ENCODE measurements at places on chromosomes 4 and X. TPM values are rescaled to one million over a fixed set of nuclear protein-coding genes. Genes with fewer than 3 reads are reported as not detected.

DNA sequence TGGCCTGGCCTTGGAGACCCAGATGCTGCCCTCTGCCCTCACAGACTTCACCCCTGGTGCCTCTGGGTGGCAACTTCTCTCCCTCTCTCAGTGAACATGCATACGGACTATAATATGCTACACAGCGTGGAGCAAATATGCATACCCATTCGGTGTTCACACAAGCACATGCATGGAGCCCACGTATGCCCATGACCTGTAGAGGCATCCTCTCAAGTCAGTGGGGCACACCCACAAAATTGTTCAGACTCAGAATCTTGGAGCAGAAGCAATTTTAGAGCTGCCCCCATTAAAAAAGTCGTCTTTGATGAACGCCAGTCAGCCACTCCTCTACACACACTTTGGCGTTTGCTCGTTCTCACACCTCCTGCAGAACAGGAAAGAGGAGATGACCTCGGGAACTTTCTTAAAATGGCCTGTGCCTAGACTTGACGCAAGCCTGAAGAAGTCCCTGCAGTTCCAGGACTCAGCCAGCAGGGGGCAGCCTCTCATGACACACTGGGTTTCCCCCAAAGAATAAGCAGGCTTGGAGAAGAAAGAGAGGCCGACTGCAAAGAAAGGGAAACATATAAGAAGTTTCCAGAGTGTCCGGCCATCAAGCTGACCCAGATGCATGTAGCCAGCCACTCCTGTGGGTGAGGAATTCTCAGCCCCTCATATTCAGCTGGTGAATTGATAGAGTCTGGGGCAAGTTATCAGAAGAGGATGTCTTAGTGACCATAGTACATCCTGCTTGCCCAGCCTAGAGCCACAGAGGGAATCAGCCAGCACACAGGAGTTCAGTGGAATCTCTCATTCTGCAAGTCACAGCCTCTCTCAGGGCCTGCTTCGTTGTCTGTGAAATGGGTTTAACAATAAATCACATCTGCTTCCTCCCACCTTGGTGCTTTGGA, 17.3 kb downstream of the APLN start:
- no peaks in the 10 kb centered on the region for H3K27me3 ChIP-seq
- H3K27ac ChIP-seq: no peak overlapping the region
- H3K4me1 ChIP-seq: no peaks in the 10 kb centered on the region
- H3K4me3 ChIP-seq: no peak overlapping the region

The EDNRA gene
- 3.4 TPM for total RNA-seq

GRCh38 chrX:136546371-136546781, 14.4 kb downstream of the VGLL1 start:
- no peaks in the 10 kb centered on the region for H3K4me1 ChIP-seq
- H3K27ac ChIP-seq: no peak overlapping the region
- H3K36me3 ChIP-seq: no peaks in the 10 kb centered on the region

The SSX2B gene
- not detected for total RNA-seq

DNA sequence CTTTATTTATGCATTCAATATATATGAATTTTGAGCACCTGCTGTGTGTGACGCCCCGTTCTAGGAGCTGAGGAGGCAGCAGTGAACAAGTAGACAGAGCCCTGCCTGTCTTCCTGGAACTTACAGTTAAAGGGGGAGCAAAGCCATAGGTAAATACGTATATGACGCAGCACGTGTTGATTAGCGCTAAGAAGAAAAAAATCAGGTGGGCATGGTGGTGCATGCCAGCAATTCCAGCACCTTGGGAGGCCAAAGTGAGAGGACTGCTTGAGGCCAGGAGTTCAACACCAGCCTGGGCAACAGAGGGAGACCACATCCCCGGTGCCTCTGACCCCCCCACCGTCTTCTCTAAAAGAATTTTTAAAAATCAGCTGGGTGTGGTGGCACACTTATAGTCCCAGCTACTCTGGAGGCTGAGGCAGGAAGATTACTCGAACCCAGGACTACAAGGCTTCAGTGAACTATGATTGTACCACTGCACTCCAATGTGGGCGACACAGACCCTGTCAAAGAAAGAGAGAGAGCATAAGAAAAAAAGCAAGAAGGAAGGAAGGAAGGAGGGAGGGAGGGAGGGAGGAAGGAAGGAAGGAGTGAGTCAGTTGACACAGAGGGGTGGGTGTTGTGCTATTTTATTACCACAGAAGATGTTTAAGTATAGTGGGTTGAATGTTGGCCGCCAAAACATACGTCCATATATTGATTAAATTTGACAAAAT, 5.4 kb upstream of the KIAA0232 start:
- H3K4me3 ChIP-seq: no peak overlapping the region
- H3K4me1 ChIP-seq: peaks cover 17% of the 10 kb centered on the region
- no peak overlapping the region for H3K27ac ChIP-seq
- H3K36me3 ChIP-seq: no peaks in the 10 kb centered on the region
- H3K27me3 ChIP-seq: peaks cover 13% of the 10 kb centered on the region
- DNase-seq: no peak

DNA sequence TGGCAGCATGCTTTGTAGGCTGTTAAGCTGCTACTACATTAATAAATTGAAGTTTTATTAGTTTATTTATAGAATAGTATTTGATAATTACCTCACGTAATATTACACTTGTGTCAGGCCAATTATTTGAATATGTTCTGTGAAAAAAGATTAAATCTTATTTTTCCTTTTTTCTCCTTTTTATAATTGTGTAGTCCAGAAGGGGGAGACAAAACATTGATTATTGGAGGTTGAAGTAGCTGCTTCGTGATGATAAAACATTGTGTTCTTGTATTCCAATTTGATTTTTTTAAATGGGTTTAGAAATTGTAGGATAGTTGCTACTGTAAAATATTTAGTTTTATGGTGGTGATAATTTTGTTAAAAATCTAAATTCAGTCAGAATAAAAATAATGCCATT, 85.7 kb downstream of the DIAPH2 start:
- H3K36me3 ChIP-seq: no peaks in the 10 kb centered on the region
- no peaks in the 10 kb centered on the region for H3K4me1 ChIP-seq
- no peaks in the 10 kb centered on the region for H3K27me3 ChIP-seq
- H3K4me3 ChIP-seq: no peak overlapping the region

GRCh38 chr4:160450876-160451275, 1348.0 kb downstream of the RAPGEF2 start:
- no peaks in the 10 kb centered on the region for H3K36me3 ChIP-seq
- H3K27ac ChIP-seq: no peak overlapping the region
- H3K4me3 ChIP-seq: no peak overlapping the region
- no peaks in the 10 kb centered on the region for H3K27me3 ChIP-seq

The FAM9B gene
- total RNA-seq: not detected

DNA sequence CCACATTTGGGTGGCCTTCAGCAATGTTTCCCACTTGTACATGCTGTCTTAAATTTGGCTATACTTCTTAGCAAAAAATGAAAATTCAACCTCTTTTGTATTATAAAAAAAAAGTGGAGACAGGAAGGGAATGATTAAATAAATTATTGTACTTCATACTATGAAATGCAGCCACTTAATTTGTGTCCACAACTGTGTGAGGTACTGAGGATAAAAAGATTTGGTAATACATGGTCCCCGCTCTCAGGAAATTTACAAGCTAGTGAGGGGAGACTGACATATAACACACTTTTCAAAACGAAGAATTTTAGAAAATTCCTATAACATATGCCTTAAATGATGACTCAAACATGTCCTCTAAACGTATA, 105.0 kb downstream of the HNRNPD start:
- no peaks in the 10 kb centered on the region for H3K36me3 ChIP-seq
- no peaks in the 10 kb centered on the region for H3K27me3 ChIP-seq
- DNase-seq: no peak

The DNASE1L1 gene
- 14.2 TPM for total RNA-seq

- no peaks in the 10 kb centered on the region for H3K27me3 ChIP-seq
- H3K36me3 ChIP-seq: no peaks in the 10 kb centered on the region
- no peak overlapping the region for H3K27ac ChIP-seq
- no peak overlapping the region for H3K4me3 ChIP-seq
- H3K4me1 ChIP-seq: peaks cover 10% of the 10 kb centered on the region
Measured at GRCh38 chr4:36872679-36873078, 371.9 kb upstream of the NWD2 start.

DNA sequence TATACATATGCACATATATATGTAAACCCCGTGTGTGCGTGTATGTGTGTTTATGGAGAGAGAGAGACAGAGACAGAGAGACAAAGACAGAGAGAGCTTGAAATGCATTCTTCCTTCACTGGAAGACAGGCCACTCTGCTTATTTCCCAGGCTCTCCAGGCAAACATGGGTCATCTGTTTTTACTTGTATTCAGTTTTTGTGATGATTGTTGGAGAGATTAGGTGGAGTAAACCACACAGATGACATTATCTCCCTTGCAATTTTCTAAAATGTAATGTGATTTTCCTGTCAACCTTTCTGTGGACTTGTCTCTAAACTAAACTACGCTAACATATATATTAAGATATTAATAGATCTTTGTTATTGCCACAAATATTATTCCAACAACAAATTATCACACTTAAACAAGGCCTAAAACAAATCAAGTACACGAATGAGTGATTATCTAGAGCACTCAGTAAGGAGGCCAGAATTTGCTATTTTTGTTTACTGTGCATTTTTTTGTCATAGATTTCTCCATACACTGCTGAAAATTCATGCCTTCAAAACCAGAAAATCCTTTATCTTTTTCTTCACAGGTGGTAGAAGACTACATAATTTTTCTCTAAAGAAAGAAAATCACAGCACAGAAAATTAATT, 251.8 kb upstream of the SLIT2 start:
- H3K4me3 ChIP-seq: no peak overlapping the region
- H3K27me3 ChIP-seq: no peaks in the 10 kb centered on the region
- no peaks in the 10 kb centered on the region for H3K36me3 ChIP-seq
- DNase-seq: no peak
- no peaks in the 10 kb centered on the region for H3K4me1 ChIP-seq

- H3K4me3 ChIP-seq: no peak overlapping the region
- H3K27me3 ChIP-seq: no peaks in the 10 kb centered on the region
- H3K4me1 ChIP-seq: no peaks in the 10 kb centered on the region
- DNase-seq: no peak
- no peaks in the 10 kb centered on the region for H3K36me3 ChIP-seq
Measured at GRCh38 chr4:76850010-76850441, 47.9 kb downstream of the SOWAHB start.

DNA sequence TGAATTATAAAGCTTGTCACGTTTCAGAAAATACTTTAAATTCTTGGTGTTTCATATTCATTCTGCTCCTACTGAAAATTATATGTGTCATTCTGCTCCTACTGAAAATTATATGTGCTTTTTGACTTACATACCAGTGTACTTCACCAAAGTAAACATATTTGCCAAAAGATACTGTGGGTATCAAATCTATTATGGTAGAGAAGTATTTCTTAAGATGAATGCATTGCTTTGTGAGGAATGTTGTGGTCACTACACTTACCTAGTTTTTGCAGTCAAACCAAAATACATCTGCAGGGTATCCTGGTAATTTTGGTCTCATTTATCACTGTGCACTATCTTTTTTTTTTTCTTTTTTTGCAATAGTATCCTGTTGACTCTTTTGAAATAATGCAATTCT, 287.7 kb upstream of the MAD2L1 start:
- H3K27me3 ChIP-seq: no peaks in the 10 kb centered on the region
- H3K4me3 ChIP-seq: no peak overlapping the region
- DNase-seq: no peak
- no peaks in the 10 kb centered on the region for H3K4me1 ChIP-seq
- H3K27ac ChIP-seq: no peak overlapping the region

The TAF7L gene
- total RNA-seq: not detected

DNA sequence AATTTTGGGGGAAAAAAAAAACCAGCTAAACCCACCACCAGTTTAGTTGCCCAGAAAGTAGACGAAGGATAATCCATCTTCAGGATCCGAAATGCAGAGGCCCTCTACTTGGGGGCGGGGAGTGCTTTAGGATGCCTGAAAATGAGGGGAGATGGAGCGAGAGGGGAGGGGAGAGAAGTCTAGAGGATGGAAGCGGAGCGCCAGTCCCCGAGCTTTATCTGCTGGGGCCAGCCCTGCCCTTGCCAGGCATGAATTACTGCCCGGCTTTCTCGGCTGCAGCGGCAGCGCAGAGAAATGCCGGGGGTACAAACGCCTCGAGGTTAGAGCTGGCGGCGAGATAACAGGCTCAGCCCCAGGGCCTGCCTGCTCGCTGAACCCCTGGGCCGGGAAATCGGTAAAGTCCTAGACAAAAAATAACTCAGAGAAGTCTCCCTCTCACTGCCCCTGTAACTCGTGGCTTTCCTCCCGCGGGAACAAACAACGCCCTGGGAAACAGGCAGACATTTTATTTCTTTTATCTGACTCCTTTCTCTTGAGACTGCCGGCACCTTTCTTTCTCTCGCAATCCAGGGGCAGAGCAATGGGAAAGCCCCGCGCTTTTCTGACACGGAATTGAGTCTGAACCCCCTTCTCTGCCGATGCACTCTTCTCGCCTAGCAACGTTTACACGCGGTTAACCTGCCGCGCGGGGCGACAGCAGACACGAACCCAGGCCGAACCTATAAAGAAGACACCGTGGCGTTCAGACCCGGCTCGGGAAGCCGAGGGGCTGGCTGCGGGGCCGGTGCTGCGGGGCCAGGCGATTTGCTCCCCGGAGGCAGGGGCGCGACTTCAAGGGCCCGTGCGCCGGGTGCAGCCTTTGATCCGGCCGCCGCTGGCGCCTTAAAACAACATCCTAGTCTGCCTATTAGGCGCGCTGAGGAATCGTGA, 3.1 kb upstream of the MSX1 start:
- peak; percentile 75 for DNase-seq
- H3K4me3 ChIP-seq: peak overlapping the region; percentile 24
- H3K36me3 ChIP-seq: no peaks in the 10 kb centered on the region
- no peak overlapping the region for H3K27ac ChIP-seq
- H3K4me1 ChIP-seq: peaks cover 67% of the 10 kb centered on the region

DNA sequence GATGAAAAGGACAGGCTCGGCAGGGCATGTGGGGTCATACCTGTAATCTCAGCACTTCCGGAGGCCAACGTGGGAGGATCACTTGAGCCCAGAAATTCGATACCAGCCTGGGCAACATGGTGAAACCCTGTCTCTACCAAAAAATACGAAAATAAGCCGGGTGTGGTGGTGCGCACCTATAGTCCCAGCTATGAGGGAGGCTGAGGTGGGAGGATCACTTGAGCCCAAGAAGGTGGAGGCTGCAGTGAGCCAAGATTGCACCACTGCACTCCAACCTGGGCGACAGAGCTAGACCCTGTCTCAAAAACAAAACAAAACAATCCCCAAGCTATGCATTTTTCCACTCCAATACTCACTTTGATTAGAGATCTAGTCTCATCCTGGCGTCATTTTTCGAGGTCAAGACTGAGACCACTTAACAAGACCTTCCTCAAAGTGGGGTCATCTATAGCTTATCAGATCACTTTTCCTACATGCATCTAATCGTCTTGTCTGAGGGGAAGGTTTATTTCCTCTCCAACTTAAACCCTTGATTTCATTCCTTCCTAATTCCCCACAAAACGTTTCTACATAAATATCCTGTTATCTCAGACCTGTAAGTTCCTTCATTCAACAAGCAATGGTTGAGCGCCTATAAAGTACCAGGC, 1.3 kb downstream of the NKAP start:
- DNase-seq: no peak
- H3K27ac ChIP-seq: no peak overlapping the region
- no peaks in the 10 kb centered on the region for H3K27me3 ChIP-seq
- H3K36me3 ChIP-seq: no peaks in the 10 kb centered on the region
- H3K4me1 ChIP-seq: no peaks in the 10 kb centered on the region

- DNase-seq: no peak
- no peaks in the 10 kb centered on the region for H3K36me3 ChIP-seq
- no peak overlapping the region for H3K4me3 ChIP-seq
Measured at GRCh38 chr4:188841523-188841922, 702.3 kb downstream of the TRIML1 start.
